ENCODE measurements at places on chromosomes 6 and 20. TPM values are rescaled to one million over a fixed set of nuclear protein-coding genes. Genes with fewer than 3 reads are reported as not detected.

DNA sequence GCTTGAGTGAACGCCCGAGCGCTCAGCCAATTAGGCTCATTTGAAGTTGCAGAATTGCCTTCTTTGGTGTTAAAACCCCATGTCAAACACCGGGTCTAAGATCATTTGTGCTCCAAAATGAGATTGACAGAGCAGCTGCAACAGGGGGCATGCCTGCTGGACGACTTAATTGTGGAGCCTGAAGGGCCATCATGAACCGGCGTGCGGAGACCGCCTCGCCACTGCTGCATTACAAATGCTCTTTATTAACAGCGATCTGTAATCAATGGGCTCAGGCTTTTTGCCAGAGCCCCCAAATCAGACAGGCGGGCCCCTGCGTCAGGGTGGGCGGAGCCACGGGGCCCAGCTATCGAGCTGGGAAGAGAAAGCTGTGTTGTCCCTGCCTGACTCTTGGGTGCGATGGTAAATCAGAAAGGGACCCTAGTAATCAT lies 183.2 kb downstream of the SIM1 start:
- H3K4me1 ChIP-seq = peaks cover 24% of the 10 kb centered on the region
- H3K4me3 ChIP-seq = no peak overlapping the region
- no peak overlapping the region for H3K27ac ChIP-seq

DNA sequence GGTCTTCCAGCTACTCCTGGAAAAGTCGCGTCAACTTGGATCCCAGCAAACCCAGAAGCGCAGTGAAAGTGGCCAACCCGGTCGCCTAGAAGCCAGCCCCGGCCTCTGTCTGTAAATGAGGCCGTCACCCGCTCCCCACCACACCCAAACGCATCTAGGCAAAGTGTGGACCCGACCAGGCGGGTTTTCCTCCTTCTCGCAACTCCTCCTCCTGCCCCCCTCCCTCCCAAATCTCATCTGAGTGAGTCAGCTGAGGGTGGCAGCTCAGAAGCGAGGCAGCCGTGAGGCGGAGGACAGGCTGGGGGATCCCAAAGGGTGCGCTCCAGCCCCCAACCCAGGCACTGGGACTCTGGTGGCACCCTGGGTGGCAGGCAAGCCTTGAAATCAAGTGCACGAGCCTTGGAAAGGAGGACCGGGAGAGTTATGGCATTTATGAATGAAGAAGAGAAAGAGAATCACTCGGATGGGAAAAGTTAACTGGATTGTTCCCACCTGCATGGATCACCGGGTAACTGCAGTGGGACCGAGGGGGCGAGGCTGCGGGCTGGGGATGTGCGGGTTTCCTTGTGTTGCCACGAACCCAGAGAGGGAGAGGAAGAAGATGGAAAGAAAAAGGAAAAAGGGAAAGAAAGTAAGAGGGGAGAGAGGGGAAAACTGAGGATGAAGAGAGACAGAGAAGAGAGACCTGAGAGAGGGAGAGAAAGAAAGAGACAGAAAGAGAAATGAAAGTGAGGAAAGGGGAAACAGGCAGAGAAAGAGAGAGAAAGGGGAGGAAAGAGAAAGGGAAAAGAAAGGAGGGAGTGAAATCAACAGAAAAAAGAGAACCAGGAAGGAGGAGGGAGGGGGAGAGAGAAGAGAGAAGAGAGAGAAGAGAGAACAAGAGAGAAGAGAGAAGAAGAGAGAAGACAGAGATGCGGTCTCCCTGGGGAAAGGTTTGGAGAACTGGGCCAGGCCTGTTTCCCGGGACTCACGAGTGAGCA lies at the start of gene APCDD1L:
APCDD1L (minus strand) TSS at position 167 of the 980 bp plus-strand sequence. CDS start 692 bp downstream, outside the sequence.
- H3K27me3 ChIP-seq = no peaks in the 10 kb centered on the region
- H3K36me3 ChIP-seq = no peaks in the 10 kb centered on the region
- H3K4me3 ChIP-seq = no peak within 1 kb of the TSS
- no peak for DNase-seq
- H3K4me1 ChIP-seq = peaks cover 7% of the 10 kb centered on the region

The ZSCAN23 gene
- total RNA-seq = not detected

- peaks cover 13% of the 10 kb centered on the region for H3K4me1 ChIP-seq
- no peak for DNase-seq
- no peaks in the 10 kb centered on the region for H3K27me3 ChIP-seq
- no peak overlapping the region for H3K27ac ChIP-seq
Observed at GRCh38 chr20:17579369-17580039, 9.6 kb downstream of the DSTN start.

DNA sequence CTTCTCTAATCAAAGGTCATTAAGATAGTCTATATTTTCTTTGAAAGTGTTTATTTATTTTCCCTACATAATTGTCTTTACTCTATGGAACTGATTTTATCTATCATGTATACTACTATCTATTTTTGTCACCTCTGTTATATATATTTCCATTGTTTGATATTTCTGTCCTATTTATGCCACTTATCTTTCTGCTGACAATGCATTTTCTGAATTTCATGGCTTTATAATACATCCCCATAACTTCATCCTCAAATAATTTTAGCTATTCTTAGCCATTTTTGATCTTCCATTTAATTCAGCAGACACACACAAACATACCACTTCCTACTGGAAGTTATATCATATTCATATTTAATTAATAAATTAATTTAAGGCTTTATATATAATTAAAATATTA lies 123.7 kb downstream of the EPHA7 start:
- no peak overlapping the region for H3K4me3 ChIP-seq
- no peak for DNase-seq
- no peak overlapping the region for H3K27ac ChIP-seq
- H3K36me3 ChIP-seq = no peaks in the 10 kb centered on the region
- no peaks in the 10 kb centered on the region for H3K27me3 ChIP-seq

The TMEM244 gene
- total RNA-seq = not detected

DNA sequence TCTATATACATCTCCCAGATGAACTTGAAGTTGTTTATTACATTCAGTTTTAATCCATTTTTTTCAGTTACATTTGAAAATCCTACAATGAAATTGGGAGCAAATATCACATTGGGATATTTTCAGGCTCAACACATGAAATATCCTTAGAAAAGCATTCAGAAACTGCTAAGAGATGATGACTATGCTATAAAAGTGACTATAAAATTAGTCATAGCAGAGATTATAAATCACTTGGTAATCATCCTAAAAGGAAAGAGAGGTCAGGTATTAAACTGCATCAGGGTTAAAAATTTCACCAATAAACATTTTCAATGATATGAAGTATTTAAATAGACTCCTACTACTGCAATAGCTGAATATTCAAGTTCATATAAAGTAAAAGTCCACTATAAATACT lies 987.7 kb downstream of the GRIK2 start:
- no peak overlapping the region for H3K27ac ChIP-seq
- H3K36me3 ChIP-seq = no peaks in the 10 kb centered on the region
- no peaks in the 10 kb centered on the region for H3K27me3 ChIP-seq
- no peaks in the 10 kb centered on the region for H3K4me1 ChIP-seq

The CST3 gene
- total RNA-seq = 181 TPM

The SMLR1 gene
- not detected for total RNA-seq

The MACROD2 gene
- 3.7 TPM for total RNA-seq

DNA sequence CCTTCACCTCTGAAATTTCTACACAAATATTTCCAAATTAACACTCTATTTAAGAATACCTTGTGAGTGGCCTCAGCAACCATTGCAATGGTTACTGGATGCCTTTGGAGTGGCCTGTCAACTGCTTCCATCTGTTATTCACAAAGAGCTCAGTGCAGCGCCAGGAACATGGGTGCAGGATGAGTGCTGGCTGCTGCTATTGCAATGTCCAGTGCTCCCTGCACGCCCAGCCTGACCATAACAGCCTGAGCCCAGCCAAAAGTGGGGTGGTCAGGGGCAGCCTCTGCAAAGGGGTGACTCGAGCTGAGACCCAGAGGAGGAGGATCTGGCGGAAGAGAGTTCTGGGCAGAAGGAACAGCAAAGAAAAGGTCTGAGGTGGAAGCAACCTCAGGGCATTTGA lies 18.4 kb downstream of the CASS4 start:
- H3K27me3 ChIP-seq = no peaks in the 10 kb centered on the region
- no peaks in the 10 kb centered on the region for H3K36me3 ChIP-seq
- no peaks in the 10 kb centered on the region for H3K4me1 ChIP-seq

The RNF39 gene
- total RNA-seq = 0.22 TPM

DNA sequence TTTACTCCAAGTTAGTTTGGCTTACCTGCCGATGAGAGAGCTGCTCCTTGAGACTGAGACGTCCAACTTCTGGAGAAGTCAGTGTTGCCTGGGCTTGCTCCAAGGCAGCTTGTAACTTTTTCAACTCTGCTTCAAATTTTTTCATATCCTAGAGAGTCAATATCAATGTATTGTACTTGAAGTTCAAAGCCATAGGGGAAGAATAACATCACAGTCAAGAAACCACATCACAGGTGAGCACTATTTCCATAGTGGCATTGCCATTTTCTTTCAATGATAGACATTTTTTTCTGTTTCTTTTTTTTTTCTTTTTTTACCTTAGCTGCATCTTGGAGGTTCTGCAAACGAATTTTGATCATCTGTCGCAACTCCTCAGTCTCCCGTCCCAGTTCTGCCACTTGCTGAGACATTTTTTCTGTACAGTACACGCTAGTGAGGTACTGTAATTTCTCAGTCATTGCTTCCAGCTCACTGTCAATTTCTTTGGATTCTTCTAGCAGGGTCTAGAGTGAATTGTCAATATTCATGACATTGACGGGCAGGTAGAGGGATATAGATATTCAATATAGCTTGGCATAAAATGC lies 326.7 kb downstream of the SYNE1 start:
- DNase-seq = no peak
- no peak overlapping the region for H3K27ac ChIP-seq
- H3K27me3 ChIP-seq = no peaks in the 10 kb centered on the region
- H3K4me1 ChIP-seq = peaks cover 8% of the 10 kb centered on the region

DNA sequence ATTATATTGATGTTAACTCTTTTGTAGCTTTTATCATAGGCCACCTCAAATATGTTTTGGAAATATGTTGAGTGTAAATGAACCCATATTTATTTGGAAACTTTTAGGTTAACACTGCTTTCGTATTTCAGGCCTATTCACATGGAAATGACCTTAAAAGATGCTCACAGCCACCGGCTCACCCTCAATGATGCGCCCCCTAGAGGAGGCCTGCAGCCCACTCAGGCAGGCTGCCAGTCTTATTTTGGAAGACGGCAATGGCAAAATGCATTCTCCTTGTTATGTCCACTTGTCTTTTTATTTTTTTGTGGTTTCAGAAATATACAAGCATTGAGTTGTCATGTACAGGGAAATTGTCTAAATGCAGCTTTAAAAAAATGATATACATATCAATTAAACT lies 869.7 kb downstream of the PHF3 start:
- H3K4me3 ChIP-seq = no peak overlapping the region
- no peaks in the 10 kb centered on the region for H3K27me3 ChIP-seq
- H3K27ac ChIP-seq = no peak overlapping the region
- DNase-seq = no peak

Data from HCT116 (cell line).